ENCODE measurements at places on chromosomes 12 and 14. TPM values are rescaled to one million over a fixed set of nuclear protein-coding genes. Genes with fewer than 3 reads are reported as not detected.

Gene NINJ2
- not detected for total RNA-seq

Gene ANHX
- total RNA-seq: not detected

Gene TBX3
- total RNA-seq: 87.5 TPM

Gene FOXM1
- total RNA-seq: 9.9 TPM

Gene SERPINA10
- total RNA-seq: not detected

Gene LRRK2
- 7.9 TPM for total RNA-seq

Gene ACOT6
- total RNA-seq: 0.45 TPM

Gene C12orf50
- not detected for total RNA-seq

Gene CLEC9A
- total RNA-seq: not detected

Gene PLCZ1
- total RNA-seq: not detected

Gene ACOT4
- total RNA-seq: 0.42 TPM

Gene ABCC9
- 0.48 TPM for total RNA-seq

Gene KRT1
- total RNA-seq: not detected

Gene CDKN1B
- total RNA-seq: 90.4 TPM

Gene MSRB3
- 44.0 TPM for total RNA-seq

Gene PARP11
- total RNA-seq: 3.0 TPM

Gene SNRNP35
- 32.0 TPM for total RNA-seq

Gene CYP27B1
- total RNA-seq: 1.3 TPM

Gene OR6C2
- total RNA-seq: not detected

Gene SERPINA12
- not detected for total RNA-seq

Gene CCDC175
- not detected for total RNA-seq

Gene CARMIL3
- 0.06 TPM for total RNA-seq

Gene EPYC
- not detected for total RNA-seq

Gene FOXN4
- 0.42 TPM for total RNA-seq

Gene AHNAK2
- 78.0 TPM for total RNA-seq

Gene GPRC5A
- 1.5 TPM for total RNA-seq

Gene P2RX7
- total RNA-seq: 0.14 TPM

Gene OAS2
- not detected for total RNA-seq

Gene SCNN1A
- total RNA-seq: 0.25 TPM

Gene IQSEC3
- 2.7 TPM for total RNA-seq

Gene RIC8B
- 13.9 TPM for total RNA-seq

Gene SYT1
- 0.66 TPM for total RNA-seq

Gene TC2N
- total RNA-seq: 0.25 TPM

Gene GOLGA5
- total RNA-seq: 21.8 TPM

Gene LALBA
- not detected for total RNA-seq

All from cardiac muscle cell (in vitro differentiated cells and primary cell).